ENCODE measurements at places on chromosomes 3 and 15. TPM values are rescaled to one million over a fixed set of nuclear protein-coding genes. Genes with fewer than 3 reads are reported as not detected.

SUSD5 gene
- 1.2 TPM for polyA plus RNA-seq

ECE2 gene
- not detected for polyA plus RNA-seq

TLR9 gene
- polyA plus RNA-seq = 0.28 TPM

PARP15 gene
- 2.8 TPM for polyA plus RNA-seq

GPR87 gene
- not detected for polyA plus RNA-seq

LTK gene
- 22.8 TPM for polyA plus RNA-seq

GP5 gene
- 0.18 TPM for polyA plus RNA-seq

SLC35G2 gene
- 1.7 TPM for polyA plus RNA-seq

MAGEL2 gene
- 21.3 TPM for polyA plus RNA-seq

RASGRF1 gene
- polyA plus RNA-seq = 0.30 TPM

SENP8 gene
- 5.7 TPM for polyA plus RNA-seq

CCR5 gene
- polyA plus RNA-seq = 0.52 TPM

DNA sequence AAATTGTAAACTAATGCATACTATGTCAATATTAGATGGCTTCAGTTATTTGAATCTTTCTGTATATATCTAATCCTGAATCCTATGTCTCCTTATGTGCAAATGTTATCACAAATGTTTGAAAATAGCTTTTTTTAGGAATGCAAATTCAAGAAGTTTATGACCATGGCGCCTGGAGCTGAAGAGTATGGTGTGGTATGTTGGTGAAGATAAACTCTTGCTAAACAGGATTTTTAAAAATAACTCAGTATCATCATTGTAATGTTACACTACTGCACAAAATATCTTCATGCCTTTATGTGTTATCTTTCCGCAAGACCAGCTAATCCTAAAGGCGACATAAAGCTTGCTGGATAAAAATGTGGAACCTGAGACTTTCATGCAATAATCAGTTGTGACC is 382.6 kb downstream of the ROBO1 start:
- no peak for DNase-seq

GRCh38 chr3:110384601-110385000 is 687.0 kb upstream of the NECTIN3 start:
- DNase-seq = no peak

GRCh38 chr3:71244153-71244825 is 339.2 kb downstream of the FOXP1 start:
- no peak for DNase-seq

GRCh38 chr15:95304151-95304946 is 1026.2 kb upstream of the NR2F2 start:
- peak; percentile 84 for DNase-seq

GRCh38 chr15:92733090-92733933 is 77.7 kb upstream of the FAM174B start:
- DNase-seq = no peak

DNA sequence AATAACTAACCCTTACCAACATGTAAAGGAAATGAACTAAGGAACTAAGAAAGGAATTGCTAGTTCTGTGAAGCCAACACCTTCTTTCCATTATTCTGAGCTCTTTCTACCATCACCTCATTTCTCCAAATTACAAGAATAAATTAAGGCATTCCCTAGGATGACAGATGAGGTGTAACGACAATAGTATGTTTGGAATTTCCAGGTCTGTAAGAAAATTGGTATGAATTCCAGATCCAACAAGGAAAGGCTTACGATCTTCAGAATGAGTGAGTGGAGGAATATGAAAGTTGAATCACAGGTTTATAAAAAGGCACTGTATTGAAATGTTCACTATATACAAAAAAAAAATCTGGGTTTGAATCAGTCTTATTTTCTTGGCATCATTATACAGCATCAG is 4.5 kb upstream of the NANOGP8 start:
- DNase-seq = no peak

DNA sequence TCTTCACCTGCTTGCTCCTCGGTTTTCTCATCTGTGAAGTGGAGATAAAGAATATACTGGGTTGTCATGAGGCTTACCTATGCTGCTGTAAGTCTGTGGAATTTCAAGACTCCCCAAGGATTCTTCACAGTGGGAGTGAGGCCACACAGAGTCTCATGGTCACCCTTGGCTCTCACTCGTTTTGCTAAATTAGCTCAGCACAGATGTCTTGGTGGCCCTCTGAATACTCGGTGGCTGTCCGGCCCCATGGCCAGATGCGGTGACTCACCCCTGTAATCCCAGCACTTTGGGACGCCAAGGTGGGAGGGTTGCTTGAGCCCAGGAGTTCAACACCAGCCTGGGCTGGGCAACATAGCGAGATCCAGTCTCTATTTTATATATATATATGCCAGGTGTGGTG is 5.0 kb upstream of the CHCHD6 start:
- no peak for DNase-seq

DNA sequence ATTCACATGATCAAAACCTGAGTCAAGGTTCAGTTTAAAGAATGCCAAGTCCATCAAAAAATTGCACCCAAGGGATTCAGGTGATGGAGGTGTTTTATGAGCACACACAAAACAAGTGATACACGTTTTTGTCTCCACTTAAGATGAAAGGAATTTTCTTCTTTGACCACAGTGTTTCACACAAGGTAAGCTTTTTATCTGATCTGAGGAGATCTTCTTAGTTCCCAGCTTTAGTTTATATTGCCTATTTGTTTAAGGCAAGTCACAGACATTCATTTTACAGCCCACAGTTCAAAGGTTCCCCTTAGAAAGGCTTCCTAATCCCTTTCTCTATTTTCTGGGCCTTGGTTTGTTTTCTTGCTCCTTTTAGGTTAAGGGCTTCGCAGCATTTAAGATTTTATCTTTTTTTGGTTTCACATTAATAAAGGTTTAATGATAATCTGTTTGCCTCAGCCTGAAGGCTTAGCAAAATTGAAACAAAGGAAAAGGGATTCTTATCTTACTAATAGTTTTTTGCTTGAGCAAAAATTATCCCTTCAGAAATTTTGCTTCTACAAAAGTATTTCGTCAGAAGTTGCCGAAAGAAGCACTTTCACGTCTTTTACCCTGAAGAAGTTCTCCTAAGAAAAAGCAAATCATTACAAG is 420.5 kb upstream of the NAALADL2 start:
- peak; percentile 18 for DNase-seq

- DNase-seq = no peak
Measured at GRCh38 chr3:166560253-166560652, 723.0 kb upstream of the BCHE start.

DNA sequence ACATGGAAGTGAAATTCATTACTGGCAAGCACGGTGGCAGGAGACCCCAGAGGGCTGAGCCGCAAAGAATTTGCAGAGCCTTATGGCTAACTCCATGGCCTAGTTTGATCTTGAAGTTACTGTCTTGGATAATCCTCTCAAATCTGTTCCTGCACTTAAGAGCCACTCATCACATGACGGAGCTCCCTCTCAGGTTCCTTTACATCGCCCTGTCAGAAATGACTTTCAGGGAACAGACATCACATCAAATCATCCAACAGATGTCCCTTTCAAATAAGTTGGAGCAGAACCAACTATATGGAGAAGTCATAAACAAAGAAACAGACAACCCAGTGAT is 328.8 kb upstream of the THBS1 start:
- DNase-seq = no peak

GRCh38 chr3:123392871-123393620 is 55.8 kb downstream of the ADCY5 start:
- no peak for DNase-seq

DNA sequence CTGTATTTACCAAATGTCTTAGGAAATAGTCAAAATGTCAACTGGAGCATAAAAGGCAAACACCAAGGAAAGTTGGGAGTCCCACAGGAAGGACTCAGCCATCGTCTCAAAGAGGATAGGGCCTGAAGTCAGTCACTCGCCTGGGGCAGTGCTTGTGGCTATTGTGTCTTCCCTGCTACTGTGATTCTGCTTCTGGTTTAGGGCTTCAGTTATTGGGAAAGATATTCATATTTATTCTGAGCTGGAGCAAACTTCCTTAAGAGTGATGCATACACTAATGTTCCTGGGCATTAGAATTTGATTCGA is 118.1 kb downstream of the EDEM1 start:
- DNase-seq = no peak

- no peak for DNase-seq
Measured at GRCh38 chr3:102195198-102195948, 239.4 kb upstream of the ZPLD1 start.

DNA sequence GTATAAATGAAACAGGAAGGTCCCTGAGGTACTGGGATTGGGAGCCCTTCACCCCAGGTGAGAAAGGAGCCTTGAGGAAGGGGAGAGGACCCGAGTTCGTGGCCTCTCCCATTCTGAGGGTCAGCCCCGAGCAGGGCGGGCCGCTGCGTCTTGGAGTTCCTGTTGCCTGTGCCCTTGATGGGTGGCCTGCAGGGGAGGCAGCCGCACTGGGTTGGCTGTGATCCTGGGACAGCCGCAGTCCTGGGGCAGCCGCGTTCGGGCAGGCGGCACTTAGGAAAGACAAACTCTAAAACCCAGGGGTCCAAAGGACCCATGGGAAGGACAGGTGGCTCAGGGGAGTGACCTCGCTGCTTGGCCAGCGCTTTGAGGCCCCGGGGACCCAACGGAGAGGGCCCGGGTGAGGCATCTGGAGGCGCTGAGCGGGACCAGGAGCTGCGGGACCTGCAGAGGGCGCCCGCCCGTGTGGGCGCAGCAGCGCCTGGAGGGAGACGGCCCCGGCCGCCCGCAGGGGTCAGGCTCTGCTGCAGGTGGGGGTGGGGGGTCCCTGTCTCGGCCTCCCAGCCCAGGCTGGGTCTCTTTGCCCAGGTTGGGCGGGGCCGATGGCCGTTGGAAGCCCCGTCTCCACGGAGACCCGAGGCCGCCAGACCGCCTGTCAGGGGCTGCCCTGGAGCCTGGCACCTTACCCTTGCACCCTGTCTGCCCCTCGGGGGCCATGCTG is 65.1 kb downstream of the HMCES start:
- DNase-seq = no peak

- DNase-seq = no peak
Measured at GRCh38 chr3:149378478-149379309, 1.2 kb upstream of the TM4SF1 start.

DNA sequence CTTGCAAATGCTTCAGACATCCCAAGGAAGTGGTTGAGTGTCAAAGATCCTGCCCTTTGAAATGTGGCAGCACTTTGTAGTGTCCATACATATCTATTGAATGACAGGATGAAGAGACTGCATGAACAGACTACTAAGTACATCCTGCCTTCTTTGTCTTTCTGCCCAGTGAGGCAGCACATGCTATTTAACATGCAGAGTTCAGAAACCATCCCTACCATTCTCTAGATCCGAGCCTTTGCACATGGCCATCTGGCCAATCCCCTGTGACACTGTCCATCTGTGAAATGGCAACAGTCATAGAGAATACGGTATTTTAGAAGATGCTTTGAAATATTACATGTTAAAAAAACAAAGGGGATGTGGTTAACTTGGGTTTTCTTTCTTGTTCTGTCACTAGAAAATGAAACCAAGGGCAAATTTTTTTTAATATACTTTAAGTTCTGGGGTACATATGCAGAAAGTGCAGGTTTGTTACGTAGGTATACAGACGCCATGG is 519.6 kb downstream of the NTRK3 start:
- DNase-seq = no peak

GRCh38 chr3:133248389-133248788 is 151.5 kb upstream of the BFSP2 start:
- DNase-seq = no peak

- no peak for DNase-seq
Measured at GRCh38 chr3:178203165-178203564, 333.1 kb upstream of the KCNMB2 start.

GRCh38 chr15:78702609-78703333 is 61.8 kb upstream of the CHRNB4 start:
- no peak for DNase-seq

DNA sequence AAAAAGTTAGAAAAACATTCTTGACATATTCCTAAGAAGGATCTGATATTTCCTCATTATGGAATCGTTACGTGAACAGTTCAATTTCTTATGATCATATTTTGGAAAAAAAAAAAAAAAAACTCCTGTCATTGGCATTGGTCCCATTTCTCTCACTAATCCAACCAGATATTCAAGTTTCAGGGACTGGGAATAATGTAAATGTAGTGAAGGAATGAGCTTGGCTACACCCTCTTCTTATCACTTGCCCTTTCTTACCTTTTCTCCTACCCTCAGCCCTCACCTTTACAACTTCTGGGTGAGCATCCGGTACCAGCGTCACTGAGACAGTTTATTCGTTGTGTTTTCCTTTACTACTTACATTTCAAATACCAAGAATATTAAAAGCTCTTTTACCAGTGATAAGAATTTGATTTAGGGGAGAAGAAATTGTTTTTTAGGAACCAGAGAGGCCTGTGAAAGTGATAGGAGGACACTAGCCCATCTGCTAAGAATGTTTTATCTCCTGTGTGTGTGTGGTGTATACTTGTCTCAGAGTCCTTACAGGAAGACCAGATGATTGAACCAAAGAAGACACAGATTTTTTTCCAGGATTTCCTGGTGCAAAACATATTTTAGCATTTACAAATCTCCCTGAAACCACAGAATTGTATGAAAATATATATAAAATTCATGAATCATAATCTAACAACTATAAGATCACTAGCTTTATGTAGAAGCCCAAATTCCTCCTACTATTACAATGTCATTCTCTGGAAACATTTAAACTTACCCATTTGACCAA is 946.7 kb downstream of the ZPLD1 start:
- no peak for DNase-seq

GRCh38 chr15:27479296-27480140 is 508.5 kb downstream of the GABRG3 start:
- DNase-seq = no peak

GRCh38 chr3:133833267-133833666 is 27.7 kb downstream of the SRPRB start:
- no peak for DNase-seq

- no peak for DNase-seq
Measured at GRCh38 chr3:151351219-151351618, 21.9 kb upstream of the P2RY13 start.

GRCh38 chr3:169999433-169999832 is 32.8 kb downstream of the SEC62 start:
- DNase-seq = no peak

DNA sequence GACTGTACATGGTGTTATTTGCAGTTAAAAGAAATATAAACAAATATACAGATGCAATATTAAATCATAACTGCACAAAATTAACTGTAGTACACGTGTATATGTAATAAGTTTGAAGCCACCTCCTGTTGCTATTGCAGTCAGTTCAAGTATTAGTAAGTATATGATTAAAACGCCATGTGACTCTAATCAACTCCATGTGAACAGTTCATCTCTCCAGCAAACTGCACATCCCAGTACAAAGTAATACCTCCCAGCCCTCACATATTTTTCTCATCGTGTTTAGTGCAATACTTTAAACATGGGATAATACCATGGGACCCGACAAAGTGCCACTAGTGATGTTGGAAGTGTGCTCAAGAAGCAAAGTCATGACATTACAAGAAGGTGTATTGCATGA is 34.6 kb downstream of the PDCD10 start:
- DNase-seq = no peak

DNA sequence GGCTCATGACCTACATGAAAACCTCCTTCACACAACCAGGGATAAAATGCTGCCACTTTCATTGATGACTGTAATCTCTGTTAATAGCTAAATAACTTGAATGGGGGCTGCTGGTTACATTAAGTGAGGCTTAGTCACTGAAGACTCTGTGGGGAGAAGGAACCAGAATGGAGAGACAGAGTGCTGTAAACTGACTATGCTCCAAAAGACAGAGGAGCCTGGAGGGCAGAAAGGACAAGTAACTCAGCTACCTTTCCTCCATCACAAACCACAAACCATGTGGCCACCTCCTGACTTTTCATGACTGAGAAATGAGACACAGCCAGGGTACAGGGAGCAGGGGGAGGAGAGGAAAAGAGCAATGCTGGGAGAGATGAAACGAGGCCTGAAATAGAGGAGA is 97.1 kb upstream of the TRIM42 start:
- no peak for DNase-seq
